NCI-H1105 treated with DMSO at 0.1 percent for 48 hours (cell line): ENCODE measurements at places on chromosomes 4 and X.
A peak's percentile ranks its signal among the peaks of the same experiment; 100 is the strongest.

DNA sequence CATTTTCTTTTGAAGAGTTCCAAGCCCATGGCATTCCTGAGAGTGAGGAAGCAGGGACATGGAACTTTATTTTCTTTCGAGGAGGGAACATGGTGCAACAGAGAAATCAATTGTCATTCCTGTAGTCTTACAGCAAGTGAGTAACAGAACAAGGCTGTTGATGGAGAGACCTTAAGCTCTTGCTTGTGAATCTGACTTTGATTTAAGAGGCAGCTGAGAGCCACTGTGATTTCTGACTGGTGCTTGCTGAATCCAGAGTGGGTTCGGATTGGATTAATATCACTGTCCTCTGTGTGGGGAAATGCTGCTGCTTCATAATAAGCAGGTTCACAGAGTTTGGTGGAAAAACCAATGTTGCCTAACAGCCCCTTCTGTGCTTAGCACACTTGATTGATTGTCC lies 4.7 kb upstream of the ATP1B4 start:
- DNase-seq, result no peak

- no peak for DNase-seq
Measured at GRCh38 chr4:151226004-151226932, 50.7 kb upstream of the PRSS48 start.

DNA sequence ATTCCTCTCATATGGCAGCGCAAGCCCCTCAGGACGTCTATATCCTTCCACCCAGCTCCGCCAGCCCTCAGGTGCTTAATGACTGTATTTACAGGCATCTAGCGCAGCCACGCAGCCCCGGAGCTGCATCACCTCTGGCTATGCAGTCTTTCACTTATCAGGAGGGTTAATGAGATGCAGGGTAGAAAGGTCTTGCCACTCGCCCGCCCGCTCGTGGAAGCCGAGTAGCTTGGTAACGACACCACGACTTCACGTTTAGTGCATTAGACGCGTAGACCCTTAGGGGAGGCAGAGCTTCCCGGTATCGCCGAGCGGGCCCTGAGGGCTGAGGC lies 1.5 kb upstream of the SLC16A2 start:
- DNase-seq, result peak; percentile 19

- peak; percentile 63 for DNase-seq
Measured at GRCh38 chrX:151753313-151754046, 18.9 kb downstream of the CNGA2 start.

GRCh38 chr4:69823481-69824186 lies 36.3 kb downstream of the SULT1E1 start:
- DNase-seq, result peak; percentile 67

- DNase-seq, result no peak
Measured at GRCh38 chr4:39232100-39232499, 49.8 kb downstream of the WDR19 start.

GRCh38 chrX:45710081-45710801 lies 509.6 kb upstream of the DIPK2B start:
- DNase-seq, result no peak

DNA sequence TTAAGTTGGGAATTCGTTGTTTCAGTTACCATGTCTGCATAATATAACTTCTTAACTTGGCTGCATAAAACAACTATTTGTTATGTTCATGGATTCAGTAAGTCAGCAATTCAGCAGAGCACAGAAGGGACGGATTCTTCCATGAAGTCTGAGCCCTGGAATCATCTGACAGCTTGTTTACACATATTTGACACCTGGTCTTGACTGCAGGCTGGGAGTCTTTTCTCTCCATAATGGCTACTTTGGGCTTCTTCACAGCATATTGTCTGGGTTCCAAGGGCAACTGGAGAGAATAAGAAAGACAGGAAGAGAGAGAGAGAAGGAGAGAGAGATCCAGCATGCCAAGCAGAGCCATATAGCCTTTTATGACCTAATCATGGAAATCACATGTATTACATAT lies 23.1 kb downstream of the CENPC start:
- DNase-seq, result no peak

DNA sequence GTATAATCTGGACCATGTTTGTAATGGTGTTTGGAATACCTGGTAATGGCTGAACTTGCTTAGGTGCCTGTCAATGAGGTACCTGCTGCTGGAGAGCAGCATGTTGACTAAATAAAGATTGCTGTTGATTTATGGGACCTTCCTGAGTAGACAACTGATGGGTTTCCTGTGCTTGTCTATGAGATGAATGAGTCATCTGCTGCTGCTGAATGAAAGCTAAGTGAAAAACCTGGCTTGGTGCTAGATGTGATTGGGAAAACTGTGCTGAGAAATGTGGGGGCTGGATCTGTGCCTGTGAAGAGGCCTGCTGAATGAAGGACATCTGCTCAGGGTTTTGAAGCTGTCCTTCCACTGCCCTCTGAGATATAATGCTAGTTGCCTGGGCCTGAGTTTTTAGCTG lies 69.6 kb downstream of the WNK3 start:
- no peak for DNase-seq

- DNase-seq, result no peak
Measured at GRCh38 chrX:110055616-110056015, 52.7 kb downstream of the TMEM164 start.

GRCh38 chr4:38034986-38035882 lies 75.0 kb downstream of the PTTG2 start:
- DNase-seq, result peak; percentile 26

DNA sequence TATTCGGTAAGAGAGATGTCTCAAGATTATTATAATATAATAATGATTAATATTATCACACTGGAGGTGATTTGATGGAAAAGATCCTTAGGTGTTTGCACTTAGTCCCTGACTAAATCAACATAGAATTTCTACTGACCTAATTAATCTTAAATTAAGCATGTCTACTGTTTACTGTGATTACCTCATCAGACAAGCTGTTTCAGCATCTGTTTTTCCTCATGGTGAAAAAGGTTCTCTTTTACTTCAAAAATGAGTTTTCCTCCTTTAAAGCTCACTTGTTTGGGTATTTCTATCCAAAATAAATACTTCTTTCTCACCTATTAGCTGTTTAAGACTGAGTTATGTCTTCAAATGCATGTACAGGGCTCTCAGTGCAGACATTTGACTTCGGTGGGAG lies 407.8 kb downstream of the NKX6-1 start:
- DNase-seq, result no peak

DNA sequence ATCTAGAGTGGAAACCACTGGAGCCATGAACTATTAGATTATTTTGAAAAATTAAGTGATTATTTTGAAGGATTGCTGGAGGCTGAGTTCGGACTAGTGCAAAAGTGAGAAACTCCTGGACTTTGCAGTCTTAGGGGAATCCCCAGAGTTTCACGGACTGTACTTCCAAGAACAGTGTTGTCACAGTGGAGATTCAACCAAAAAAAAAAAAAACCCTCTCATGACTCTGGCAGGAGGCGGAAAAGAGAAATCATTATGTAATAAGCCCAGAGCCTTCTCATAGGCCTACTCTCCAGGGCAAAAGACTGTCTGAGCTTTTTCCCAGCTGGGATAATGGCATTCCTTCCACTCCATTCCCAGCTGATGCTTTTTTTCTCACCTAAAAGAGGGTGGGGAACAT lies 16.8 kb upstream of the C4orf51 start:
- DNase-seq, result no peak

GRCh38 chrX:723781-724180 lies 93.2 kb downstream of the SHOX start:
- no peak for DNase-seq
